Non-pigmented ciliary epithelial cell (primary cell): ENCODE measurements at places on chromosomes 3 and 15.

GRCh38 chr3:194621947-194622346 is 11.3 kb downstream of the TMEM44 start:
- no peak for DNase-seq

GRCh38 chr3:111955876-111956275 is 22.9 kb upstream of the ABHD10 start:
- DNase-seq, result no peak

- DNase-seq, result no peak
These were observed 605.8 kb upstream of the NAALADL2 start for GRCh38 chr3:174253196-174253823.

- no peak for DNase-seq
These were observed 40.5 kb downstream of the CCNL1 start for GRCh38 chr3:157119369-157119951.

GRCh38 chr3:48466386-48467109 is 20.0 kb downstream of the ATRIP start:
- no peak for DNase-seq

DNA sequence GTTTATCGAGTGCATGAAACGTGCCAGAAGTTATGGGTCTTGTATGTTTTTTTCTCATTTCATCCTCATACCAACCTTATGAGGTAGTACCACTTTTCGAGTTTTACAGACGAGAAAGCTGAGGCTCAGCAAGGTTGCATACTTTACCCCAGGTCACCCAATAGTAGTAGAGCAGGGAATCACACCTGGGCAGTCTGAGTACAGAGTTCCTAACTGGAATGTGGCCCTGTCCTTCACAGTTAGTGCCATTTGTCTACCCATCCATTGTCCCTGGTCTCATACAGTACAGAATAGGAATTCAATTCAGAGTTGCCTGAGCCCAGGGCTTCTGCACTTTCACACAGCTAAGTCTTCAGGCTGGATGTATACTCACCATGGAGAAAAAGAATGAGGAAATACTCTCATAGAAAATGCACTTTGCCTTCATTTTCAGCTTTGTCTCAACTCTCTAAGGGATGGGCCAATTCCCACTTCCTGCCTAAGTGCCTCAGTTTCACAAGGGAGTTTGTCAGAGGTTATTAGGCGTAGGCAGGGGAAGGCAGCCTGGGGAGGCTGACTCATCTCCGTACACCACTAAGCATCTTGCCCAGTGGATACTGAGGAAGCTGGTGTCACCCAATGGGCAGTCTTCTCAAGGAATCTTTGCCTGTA is 93.2 kb downstream of the TMEM212 start:
- DNase-seq, result peak; percentile 71

GRCh38 chr3:107816107-107816506 is 274.7 kb downstream of the CD47 start:
- no peak for DNase-seq

DNA sequence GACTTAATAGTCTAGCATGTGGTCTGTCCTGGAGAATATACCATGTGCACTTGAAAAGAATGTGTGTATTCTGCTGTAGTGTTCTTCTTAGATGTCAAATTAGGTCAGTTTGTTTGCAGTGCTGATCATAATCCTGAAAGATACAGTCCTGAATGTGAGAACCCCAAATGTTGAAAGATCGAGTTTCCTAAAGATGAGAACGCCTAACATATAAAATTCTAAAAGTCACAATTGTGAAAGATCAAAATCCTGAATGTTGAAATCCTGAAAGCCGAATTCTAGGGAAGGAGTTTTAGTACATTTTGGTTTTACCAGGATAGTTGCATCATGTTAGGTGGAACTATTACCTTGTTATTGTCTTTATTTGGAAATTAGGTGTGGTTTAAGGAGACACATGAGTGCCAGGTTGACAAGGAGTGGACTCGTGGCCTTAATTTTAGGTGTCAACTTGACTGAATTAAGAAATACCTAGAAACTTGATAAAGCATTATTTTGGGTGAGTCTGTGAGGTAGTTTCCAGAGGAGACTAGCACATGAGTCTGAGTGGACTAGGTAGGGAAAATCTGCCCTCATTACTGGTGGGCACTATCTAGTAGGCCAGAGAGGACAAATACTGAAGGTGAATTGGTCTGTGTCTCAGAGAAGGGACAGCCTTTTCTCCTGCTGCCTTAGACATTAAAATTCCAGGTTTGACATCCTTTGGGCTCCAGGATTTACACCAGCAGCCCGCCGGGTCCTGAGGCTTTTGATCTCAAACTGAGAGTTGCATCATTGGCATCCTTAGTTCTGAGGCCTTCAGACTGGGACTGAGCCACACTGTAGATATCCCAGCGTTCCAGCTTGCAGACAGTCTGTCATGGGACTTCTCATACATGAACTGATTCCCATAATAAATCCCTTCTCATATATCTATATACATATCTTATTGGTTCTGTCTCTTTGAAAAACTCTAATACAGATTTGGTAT is 77.1 kb downstream of the LRRC28 start:
- DNase-seq, result no peak

DNA sequence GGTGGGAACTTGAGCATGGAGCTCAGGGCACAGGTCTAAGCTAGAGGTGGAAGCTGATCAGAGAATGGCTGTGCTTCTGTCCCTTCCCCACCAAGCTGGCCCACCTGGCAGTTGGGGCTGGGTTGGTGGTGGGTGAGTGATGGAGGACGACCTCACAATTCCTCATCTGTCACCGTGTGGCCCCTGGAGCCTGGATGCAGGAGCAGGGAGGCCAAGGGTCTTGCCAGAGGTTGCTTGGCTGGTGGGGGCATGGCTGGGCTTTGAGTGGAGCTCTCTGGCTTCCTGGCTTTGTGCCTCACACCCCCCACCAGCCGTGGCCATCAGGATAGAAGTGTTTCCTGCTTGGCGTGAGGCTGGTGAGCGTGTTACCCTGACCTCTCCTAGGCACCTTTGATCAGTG is 36.0 kb downstream of the FBLN2 start:
- no peak for DNase-seq

- DNase-seq, result peak; percentile 41
These were observed 6.5 kb downstream of the METTL6 start for GRCh38 chr3:15420871-15421270.

DNA sequence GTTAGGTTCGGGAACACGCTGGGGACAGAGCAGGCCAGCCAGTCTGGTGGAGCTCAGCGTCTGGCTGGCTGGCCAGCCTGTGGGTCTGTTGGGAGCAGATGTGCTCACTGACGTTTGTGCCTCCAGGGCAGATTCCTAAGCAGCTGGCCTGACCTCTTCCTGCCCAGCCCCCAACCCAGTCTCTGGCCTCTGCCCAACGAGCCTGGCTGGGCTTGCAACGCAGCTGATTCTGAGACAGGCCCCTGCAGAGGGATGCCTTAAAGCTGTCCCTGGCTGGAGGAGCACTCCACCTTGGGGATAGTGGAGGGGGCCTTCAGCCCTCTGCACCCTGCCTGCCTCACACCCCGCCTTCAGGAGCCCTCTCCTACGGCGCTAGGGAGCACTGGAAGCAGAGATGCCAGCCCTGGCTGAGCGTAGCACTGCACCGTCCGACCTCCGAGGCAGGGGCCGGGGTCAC is 46.0 kb downstream of the KLF13 start:
- DNase-seq, result peak; percentile 32

- no peak for DNase-seq
These were observed 992.4 kb downstream of the NAALADL2 start for GRCh38 chr3:175851541-175851940.

DNA sequence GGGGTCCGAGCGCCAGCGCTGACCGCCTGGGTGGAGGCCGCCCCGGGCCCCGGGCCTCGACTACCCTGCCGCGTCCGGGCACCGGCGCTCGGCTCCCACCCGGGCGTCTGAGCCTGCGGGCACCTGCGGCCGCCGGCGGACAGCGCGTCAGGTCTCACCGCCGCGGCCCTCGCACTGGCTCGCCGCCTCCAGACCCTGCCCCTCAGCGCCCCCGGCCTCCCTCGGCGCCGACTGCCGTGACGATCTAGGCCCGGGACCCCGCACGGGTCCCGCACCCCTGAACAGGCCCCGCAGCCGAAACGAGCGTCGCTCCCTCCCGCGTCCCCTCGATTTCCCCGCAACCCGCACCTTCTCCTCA is 297 bp downstream of the PRC1 start:
- DNase-seq, result no peak

DNA sequence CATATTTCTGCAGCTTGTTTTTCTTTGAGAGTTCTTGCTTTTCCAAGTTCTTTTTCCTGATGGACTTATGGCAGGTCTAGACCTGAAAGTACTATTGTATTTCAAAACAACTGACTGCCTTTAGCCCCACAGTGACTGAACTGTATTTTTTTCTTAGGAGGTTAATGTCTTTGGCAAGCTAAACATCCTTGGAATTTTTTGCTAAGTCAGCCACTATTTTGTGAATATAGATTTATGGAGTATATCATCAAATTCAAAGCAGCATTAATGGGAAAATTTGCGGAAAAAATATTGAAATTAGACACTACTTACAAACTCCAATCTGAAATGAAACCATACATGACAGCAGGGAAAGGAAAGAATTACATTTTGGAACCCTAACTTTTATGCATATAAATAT is 8.6 kb downstream of the PIK3CA start:
- no peak for DNase-seq

DNA sequence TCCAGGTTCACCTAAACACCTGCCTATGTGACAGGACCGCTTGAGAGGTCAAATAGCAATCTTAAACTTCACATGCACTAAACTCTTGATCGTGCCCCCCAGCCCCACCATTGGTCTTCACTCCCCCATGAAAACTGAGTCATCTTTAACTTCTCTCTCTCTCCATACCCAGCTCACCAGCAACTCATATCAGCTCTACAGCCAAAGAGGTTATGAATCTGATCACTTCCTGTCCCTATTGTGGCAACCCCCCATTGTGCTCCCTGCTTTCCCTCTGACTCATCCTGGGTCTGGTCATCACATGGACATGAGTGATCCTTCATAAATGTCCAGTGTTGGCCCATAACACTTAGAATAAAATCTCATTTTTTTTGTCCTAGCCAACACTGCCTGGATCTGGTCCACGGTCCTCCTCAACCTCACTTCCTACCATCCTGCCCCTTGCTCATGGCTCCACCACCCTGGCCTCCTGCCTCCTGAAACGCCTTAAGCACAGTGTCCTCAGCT is 103.4 kb upstream of the HACD2 start:
- DNase-seq, result peak; percentile 97

DNA sequence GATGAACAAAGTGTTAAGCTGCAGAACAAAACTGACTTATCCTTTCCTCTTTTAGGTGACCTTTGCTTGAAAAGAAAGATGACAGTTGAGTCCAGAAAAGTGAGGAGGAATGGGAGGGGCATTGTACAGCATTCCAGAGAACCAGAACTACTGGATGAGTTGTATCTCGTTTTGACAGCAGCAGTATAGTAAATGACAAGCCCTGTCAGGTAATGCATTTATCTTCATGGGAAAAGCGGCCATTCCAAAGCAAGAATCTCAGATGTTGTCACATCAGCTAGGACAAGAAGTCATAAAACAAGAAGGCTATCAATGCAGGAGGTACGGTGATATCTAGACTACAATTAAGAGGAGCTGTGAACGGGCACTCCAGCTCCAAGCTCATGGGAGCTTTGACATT is 421.5 kb downstream of the MAGI1 start:
- DNase-seq, result no peak

- no peak for DNase-seq
These were observed 171.8 kb upstream of the PROK2 start for GRCh38 chr3:71956716-71957115.

- no peak for DNase-seq
These were observed 41.3 kb downstream of the MYRIP start for GRCh38 chr3:39850716-39851032.

DNA sequence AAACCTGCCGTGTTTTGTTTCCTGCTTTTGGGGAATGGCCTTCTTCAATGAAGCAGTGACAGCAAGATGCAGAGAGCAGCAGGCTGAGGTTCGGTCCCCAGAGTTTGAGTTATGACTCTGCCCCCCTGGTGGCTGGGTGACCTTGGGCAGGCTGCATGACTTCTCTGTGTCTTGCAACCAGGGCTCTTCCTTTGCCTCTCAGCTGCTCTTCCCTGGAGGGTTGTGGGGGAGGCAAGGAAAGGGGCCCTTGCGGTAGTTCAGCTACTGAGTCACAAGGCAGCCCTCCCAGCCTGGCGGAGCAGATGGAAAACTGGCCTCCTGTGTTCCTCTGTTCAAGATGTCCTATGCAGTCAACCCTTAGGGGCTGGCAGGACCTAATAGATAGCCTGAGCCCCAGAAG is 17.1 kb downstream of the CTXND1 start:
- DNase-seq, result no peak

DNA sequence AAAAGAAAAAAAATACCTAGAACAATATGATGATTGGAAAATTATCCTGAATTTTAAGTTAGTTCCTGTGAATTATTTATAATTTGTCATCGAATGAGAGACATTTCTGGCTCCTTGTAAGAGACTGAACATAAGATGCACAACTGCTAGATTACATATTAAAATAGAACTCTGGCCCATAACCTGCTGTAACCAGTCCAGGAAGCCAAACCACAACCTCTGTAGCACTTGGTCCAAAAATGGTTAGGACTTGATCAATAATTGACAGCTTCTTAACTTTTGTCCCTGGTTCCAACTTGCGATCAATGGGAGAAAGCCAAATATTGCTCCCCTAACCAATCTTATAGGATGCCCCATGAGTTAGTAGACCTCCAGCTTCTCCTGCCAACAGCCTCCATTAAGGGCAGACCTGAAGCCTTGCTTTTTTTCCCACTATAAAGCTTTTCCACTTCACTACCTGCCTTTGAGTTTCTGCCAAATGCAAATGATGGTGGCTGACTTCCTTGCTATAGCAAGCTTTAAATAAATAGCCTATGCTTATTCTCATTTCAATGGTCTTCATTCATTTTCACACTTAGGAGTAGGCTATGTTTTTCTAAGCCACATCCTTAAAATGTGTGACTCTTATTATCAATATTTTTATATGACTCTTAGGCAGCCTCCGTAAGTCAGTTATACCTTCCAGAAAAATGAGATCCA is 224.0 kb upstream of the ARHGEF26 start:
- no peak for DNase-seq

- no peak for DNase-seq
These were observed 195.5 kb upstream of the TMC3 start for GRCh38 chr15:81569286-81570080.

DNA sequence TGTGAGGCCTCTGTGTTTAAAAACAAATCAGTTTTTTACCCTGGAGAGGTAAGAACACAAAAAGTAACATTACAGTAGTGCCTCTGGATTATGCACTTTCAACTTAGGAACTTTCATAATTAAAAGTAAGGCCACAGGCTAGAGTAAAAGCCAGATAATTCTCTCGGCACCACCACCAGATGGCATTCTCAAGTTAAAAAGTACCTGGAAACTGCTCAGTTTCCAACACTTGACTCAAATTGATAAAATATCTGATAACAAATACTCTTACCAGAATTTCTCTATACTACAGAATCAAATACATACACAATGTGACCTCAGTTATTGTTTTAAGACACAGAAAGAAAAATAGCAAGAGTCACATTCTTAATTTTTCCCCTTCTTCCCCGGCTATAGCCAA is 19.9 kb downstream of the SPICE1 start:
- no peak for DNase-seq

- DNase-seq, result no peak
These were observed 358.4 kb upstream of the SEMA6D start for GRCh38 chr15:47358876-47359275.

- DNase-seq, result no peak
These were observed 76.3 kb downstream of the SUCNR1 start for GRCh38 chr3:151949706-151950105.

- DNase-seq, result no peak
These were observed 247.2 kb downstream of the PTPRG start for GRCh38 chr3:61808526-61808925.
